ENCODE measurements at places on chromosomes 16 and 17. TPM values are rescaled to one million over a fixed set of nuclear protein-coding genes. Genes with fewer than 3 reads are reported as not detected.

- no peak overlapping the region for H3K27ac ChIP-seq
- H3K27me3 ChIP-seq = no peaks in the 10 kb centered on the region
- no peaks in the 10 kb centered on the region for H3K36me3 ChIP-seq
- H3K4me1 ChIP-seq = peaks cover 3% of the 10 kb centered on the region
Measured at GRCh38 chr16:62225675-62226074, 189.4 kb upstream of the CDH8 start.

SPNS3 gene
- not detected for total RNA-seq

- no peak for DNase-seq
- H3K27me3 ChIP-seq = no peaks in the 10 kb centered on the region
- H3K4me3 ChIP-seq = no peak overlapping the region
Measured at GRCh38 chr16:12202486-12202885, 226.0 kb downstream of the SNX29 start.

NHLRC4 gene
- total RNA-seq = 0.51 TPM

RUNDC3A gene
- 8.4 TPM for total RNA-seq
